Activated CD8-positive, alpha-beta T cell treated with anti-CD3 and anti-CD28 coated beads for 36 hours (primary cell): ENCODE measurements at places on chromosomes 2 and 18.
A peak's percentile ranks its signal among the peaks of the same experiment; 100 is the strongest.

- DNase-seq = no peak
Measured at GRCh38 chr18:27665264-27665799, 480.2 kb upstream of the CHST9 start.

GRCh38 chr18:13112982-13113381 lies 105.6 kb upstream of the LDLRAD4 start:
- peak; percentile 50 for DNase-seq

DNA sequence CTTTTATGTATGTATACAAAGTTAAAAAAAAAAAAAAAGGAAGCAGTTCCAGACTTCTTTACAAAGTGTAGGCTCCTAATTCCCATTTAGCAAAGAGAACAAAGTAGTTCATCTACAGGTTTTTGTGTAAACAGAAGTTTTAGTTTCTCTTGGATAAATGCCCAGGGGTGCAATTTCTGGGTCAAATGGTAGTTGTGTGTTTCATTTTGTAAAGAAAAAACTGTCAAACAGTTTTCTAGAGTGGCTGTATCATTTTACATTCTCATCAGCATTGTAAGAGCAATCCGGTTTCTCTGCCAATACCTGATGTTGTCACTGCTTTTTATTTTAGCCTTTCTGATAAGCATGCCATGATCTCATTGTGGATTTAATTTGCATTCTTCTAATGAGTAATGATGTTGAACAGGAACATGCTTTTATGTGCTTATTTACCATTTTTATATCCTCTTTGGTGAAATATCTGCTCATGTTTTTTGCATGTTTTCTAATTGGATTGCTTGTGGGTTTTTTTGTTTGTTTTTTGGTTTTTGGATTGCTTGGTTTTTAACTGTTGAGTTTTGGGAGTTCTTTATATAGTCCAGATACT lies 16.6 kb upstream of the PSME4 start:
- DNase-seq = no peak

GRCh38 chr2:65790676-65790935 lies 358.2 kb upstream of the SPRED2 start:
- no peak for DNase-seq

- no peak for DNase-seq
Measured at GRCh38 chr2:240642806-240643092, 17.5 kb downstream of the GPR35 start.

GRCh38 chr2:190301032-190301431 lies 18.6 kb downstream of the HIBCH start:
- no peak for DNase-seq

GRCh38 chr2:118351796-118352195 lies 263.5 kb downstream of the INSIG2 start:
- no peak for DNase-seq

DNA sequence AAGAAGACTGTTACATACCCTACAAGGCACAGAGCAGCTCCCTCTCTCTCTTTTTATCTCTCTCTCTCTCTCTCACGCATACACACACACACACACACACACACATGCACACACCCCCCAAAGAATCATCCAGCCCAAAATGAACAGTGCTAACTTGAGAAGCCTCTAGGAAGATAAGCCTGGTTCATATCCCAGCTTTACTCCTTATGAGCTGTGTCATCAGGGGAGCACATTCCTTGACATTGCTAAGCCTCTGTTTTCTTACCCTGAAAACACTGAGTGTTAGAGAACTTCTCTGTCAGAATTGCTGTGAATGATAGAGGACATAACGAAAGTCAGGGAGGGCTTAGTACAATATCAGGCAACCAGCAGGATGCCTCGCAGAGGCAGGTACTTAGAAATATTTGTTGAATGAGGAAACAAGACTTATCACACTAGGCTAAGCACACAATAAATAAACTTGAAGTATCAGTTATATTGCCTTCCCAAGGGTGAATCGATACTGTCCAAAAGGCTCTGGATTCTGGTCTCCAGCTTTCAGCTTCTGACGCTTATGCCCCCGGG lies 725.6 kb upstream of the ID2 start:
- no peak for DNase-seq

DNA sequence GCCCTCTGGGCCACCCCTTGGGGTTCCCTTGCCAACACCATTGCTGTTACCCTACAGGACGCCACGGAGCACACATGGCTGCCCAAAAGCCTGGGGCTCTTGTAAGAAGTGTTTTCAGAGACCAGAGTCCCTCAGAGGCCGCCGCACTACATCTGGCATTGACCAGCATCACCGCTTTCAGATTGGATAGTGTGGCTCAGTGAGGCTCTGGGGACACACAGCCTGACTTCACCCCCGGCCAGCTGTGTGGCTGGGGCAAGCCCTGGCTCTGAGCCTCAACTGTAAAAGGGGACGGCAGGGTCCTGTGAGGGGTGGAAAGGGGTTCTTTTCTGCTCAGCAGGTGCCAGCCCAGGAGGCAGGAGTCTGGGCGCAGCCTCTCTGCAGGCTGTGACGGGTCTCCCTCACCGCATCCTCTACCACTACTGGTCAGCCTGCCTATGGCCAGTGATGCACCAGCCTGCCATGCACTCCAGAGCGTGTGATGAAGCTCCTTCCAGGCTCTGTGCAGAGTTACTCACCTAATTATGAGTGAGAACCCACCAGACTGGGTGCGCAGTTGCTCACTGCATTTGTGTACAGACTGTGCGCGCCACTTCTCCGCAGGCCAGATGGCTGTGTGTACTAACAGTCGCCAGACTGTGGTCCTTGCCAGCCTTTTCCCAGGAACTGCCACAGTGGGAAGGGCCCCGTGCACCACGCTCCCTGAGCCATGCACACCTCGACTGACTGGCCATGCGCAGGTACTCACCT lies 10.7 kb upstream of the OTOF start:
- no peak for DNase-seq

DNA sequence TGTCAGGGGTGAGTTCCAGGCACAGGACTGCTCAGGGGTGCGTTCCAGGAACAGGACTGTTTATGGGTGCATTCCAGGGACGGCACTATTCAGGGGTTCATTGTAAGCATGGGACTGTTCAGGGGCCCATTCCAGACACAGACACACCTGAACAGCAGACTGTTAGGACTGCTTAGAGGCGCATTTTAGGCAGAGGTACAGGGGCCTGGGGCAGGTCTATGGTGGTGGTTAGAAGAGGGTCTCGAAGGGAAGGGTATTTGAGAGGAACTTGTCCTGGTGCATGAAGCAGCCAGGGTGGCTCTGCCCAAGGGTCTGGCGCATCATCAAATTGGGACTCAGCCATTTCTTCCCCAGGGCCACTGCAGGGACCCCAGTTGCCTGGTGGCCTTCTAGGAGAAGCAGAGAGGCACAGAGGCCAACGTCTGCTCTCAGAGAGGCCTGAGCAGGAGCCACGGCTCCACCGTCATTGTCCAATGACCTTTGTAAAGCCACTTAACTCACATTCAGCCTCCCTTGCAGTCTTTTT lies 14.8 kb upstream of the MLPH start:
- DNase-seq = no peak

DNA sequence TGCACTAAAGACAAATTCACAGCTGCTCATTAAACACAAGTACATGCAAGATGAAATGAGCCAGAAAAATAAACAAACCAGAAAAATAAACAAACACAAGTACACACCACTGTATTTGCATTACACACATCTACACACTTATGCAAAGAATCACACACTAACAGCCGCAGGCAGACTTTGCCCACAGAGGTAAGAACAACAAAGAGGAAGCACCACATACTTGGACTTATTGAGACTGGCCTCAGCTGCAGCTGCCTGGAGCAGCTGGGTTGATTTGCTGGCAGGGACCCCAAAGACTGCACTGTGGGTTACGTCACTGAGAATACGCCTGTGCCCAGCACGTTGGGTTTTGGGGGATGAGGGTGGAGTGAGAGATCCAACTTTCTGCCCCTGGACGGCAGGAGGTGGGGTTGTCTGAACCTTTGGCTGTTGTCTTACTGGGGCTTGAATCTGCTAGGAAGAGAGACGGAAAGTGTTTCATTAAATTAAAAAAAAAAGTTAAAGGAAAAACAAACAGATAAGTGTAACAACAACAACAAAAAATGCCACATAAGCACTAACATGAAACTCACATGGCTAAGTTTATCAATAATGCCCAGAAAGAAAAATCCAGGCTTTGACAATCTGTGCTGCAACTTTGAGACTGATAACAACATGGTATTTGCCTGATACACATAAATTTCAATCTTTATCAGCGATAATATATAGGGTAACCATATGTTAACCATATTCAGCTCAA lies 71.9 kb upstream of the NFU1 start:
- DNase-seq = no peak

- no peak for DNase-seq
Measured at GRCh38 chr18:54531402-54532065, 59.5 kb upstream of the DYNAP start.

DNA sequence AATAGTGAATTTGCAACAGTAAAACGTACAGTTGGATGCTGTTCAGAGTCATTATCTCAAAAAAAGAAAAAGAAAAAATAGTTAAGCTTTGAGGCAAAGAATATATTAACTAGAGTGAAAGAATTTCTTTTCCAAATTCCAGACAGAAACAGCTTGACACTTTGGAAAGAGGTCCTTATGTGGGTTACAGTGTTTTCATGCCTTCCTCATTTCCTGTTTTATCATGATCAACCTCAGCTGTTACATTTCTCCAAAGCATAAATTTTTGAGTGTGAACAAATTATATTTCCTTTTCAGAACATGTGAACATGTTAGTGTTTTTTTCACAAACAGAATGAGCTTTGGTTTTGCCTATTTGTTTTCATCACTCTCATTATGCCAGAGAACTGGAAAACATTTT lies 13.6 kb downstream of the FRZB start:
- no peak for DNase-seq
